Hepatocyte (in vitro differentiated cells): ENCODE measurements at places on chromosomes 11 and 22. TPM values are rescaled to one million over a fixed set of nuclear protein-coding genes. Genes with fewer than 3 reads are reported as not detected.

The CALCA gene
- 0.56 TPM in 1 of 2 replicates, not detected in the other for total RNA-seq

The HBE1 gene
- 1.1 and 1.6 TPM in 2 replicates for total RNA-seq

The GAB4 gene
- total RNA-seq = not detected in 2 replicates

The BATF2 gene
- 0.68 and 1.9 TPM in 2 replicates for total RNA-seq

The CRACR2B gene
- total RNA-seq = 9.7 and 10.2 TPM in 2 replicates

The CSRP3 gene
- 0.88 TPM in 1 of 2 replicates, not detected in the other for total RNA-seq

The CHRM1 gene
- total RNA-seq = not detected in 2 replicates

The MPZL3 gene
- 20.6 and 21.1 TPM in 2 replicates for total RNA-seq

The SERPING1 gene
- total RNA-seq = 123 and 129 TPM in 2 replicates

The HTR3A gene
- not detected in 2 replicates for total RNA-seq

The UBQLN3 gene
- total RNA-seq = 0.50 TPM in 1 of 2 replicates, not detected in the other

The OR52I2 gene
- total RNA-seq = not detected in 2 replicates

GRCh38 chr22:24104307-24105012 lies 76.8 kb upstream of the SUSD2 start:
- H3K4me1 ChIP-seq = no peaks in the 10 kb centered on the region
- no peak overlapping the region for H3K4me3 ChIP-seq
- no peaks in the 10 kb centered on the region for H3K27me3 ChIP-seq
- H3K27ac ChIP-seq = peak overlapping the region; percentile 2
- DNase-seq = no peak

DNA sequence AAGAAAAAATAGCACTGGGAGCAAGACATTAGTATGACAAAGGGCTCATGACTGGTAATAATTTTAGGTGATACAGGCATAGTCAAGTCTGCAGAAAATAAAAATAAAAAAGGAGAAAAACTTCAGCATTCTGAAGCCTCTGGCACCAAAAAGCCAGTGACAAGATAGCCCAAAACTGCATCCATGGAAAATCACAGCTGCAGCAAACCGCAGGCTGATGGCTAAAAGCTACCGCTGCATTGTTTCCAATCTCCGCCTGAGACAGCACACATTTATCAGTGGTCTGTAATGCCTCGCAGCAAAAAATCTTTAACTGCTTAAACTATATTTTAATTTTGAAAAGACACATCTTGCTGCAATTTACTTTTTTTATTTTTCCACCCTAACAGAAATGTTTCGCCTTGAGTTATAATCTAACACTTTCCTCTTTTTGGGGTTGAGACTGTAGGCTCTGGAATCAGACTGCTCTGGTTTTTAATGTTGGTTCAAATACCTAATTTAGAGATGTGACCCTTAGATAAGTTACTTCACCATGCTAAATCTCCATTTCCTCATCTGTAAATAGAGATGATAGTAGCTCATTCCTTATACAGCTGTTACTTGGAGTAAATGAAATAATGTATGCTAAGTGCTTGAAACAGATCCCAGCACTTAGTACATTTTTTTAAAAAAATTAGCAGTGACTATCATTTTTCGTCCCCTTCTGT lies 42.0 kb upstream of the FIBIN start:
- H3K27me3 ChIP-seq = no peaks in the 10 kb centered on the region
- DNase-seq = no peak
- H3K27ac ChIP-seq = peak overlapping the region; percentile 7
- H3K4me1 ChIP-seq = peaks cover 5% of the 10 kb centered on the region
- no peak overlapping the region for H3K4me3 ChIP-seq

GRCh38 chr11:125025968-125026367 lies 37.1 kb upstream of the SLC37A2 start:
- H3K36me3 ChIP-seq = no peaks in the 10 kb centered on the region
- no peak for DNase-seq
- H3K27ac ChIP-seq = no peak overlapping the region
- H3K27me3 ChIP-seq = no peaks in the 10 kb centered on the region
- H3K4me1 ChIP-seq = no peaks in the 10 kb centered on the region

- no peak for DNase-seq
- H3K36me3 ChIP-seq = no peaks in the 10 kb centered on the region
- peaks cover 34% of the 10 kb centered on the region for H3K4me1 ChIP-seq
- no peak overlapping the region for H3K4me3 ChIP-seq
- H3K27me3 ChIP-seq = no peaks in the 10 kb centered on the region
These were observed 8.5 kb upstream of the CDC42BPG start for GRCh38 chr11:64852804-64853509.

GRCh38 chr22:49866646-49867045 lies 13.0 kb downstream of the ZBED4 start:
- no peaks in the 10 kb centered on the region for H3K4me1 ChIP-seq
- no peaks in the 10 kb centered on the region for H3K36me3 ChIP-seq
- no peak for DNase-seq
- no peaks in the 10 kb centered on the region for H3K27me3 ChIP-seq
- H3K27ac ChIP-seq = no peak overlapping the region

DNA sequence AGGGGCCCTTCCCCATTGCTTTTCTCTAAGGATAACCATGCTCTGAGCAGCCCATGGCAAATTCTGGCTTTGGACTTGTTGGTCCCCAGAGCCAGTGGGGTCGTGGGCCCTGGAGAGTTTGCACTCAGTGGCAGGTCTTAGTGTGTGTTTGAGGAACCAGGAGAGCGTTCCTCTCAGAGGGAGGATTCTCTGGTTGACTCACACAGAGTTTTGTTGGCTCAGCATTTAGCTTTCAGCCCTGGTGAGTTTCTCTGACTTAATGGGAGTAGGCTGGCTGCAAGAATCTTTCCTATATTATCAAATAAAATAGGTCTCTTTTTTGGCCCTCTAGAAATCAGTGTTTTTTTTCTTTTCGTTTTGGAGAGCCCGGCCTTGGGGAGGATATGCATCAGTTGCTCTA lies 20.9 kb downstream of the ST14 start:
- DNase-seq = peak; percentile 70
- H3K36me3 ChIP-seq = no peaks in the 10 kb centered on the region
- H3K4me3 ChIP-seq = no peak overlapping the region
- peaks cover 37% of the 10 kb centered on the region for H3K4me1 ChIP-seq
- peak overlapping the region; percentile 89 for H3K27ac ChIP-seq

GRCh38 chr22:25563761-25564319 lies 635 bp upstream of the GRK3 start:
- H3K27ac ChIP-seq = peak overlapping the region; percentile 71
- no peaks in the 10 kb centered on the region for H3K36me3 ChIP-seq
- no peaks in the 10 kb centered on the region for H3K27me3 ChIP-seq
- peak; percentile 41 for DNase-seq
- H3K4me1 ChIP-seq = peaks cover 4% of the 10 kb centered on the region
- H3K4me3 ChIP-seq = peak overlapping the region; percentile 56

- peak overlapping the region; percentile 95 for H3K27ac ChIP-seq
- no peak overlapping the region for H3K4me3 ChIP-seq
- H3K4me1 ChIP-seq = peaks cover 25% of the 10 kb centered on the region
- peak; percentile 49 for DNase-seq
- no peaks in the 10 kb centered on the region for H3K27me3 ChIP-seq
- no peaks in the 10 kb centered on the region for H3K36me3 ChIP-seq
These were observed 60.2 kb downstream of the CDKN1C start for GRCh38 chr11:2825261-2825888.

- no peaks in the 10 kb centered on the region for H3K36me3 ChIP-seq
- H3K27me3 ChIP-seq = no peaks in the 10 kb centered on the region
- H3K27ac ChIP-seq = no peak overlapping the region
- peak; percentile 48 for DNase-seq
These were observed 408.3 kb upstream of the CADM1 start for GRCh38 chr11:115912484-115912945.
